ENCODE measurements at places on chromosomes 4 and X. TPM values are rescaled to one million over a fixed set of nuclear protein-coding genes. Genes with fewer than 3 reads are reported as not detected.

The CT45A5 gene
- total RNA-seq, result not detected

The ENAM gene
- total RNA-seq, result 3.5 TPM

The SPANXA2 gene
- total RNA-seq, result not detected

The PNMA6F gene
- total RNA-seq, result not detected

The ARSJ gene
- 0.54 TPM for total RNA-seq

The IL9R gene
- total RNA-seq, result not detected

The CPE gene
- 56.2 TPM for total RNA-seq

The IL21 gene
- not detected for total RNA-seq

The DACH2 gene
- total RNA-seq, result not detected

The NAAA gene
- total RNA-seq, result 9.1 TPM

The RBM47 gene
- total RNA-seq, result 4.7 TPM

The SLC49A3 gene
- 17.3 TPM for total RNA-seq

The TMEM47 gene
- total RNA-seq, result 32.9 TPM

The ODAPH gene
- total RNA-seq, result not detected

All from Right ventricle myocardium inferior (tissue), 1 donor.